ENCODE measurements at places on chromosomes 3 and 15.

DNA sequence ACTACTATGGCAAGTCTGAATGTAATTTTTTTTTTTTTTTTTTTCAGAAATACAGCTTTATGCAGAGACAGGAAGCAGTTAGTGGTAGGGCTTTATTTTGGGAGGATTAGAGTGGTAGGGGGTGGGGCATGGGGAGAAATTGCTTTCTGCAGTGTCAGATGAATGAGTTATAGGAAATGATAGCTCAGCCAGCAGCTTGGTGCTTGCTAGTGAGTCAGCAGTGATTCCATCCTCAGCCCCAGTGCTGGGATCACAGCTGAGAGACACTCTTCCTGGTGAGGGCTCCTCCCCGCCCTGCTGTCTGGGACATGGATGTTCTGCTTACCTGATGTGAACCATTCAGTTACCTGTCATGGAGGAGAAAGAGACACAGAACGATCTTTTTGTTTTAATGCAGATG lies 39.6 kb downstream of the SEMA6D start:
- no peak for DNase-seq

DNA sequence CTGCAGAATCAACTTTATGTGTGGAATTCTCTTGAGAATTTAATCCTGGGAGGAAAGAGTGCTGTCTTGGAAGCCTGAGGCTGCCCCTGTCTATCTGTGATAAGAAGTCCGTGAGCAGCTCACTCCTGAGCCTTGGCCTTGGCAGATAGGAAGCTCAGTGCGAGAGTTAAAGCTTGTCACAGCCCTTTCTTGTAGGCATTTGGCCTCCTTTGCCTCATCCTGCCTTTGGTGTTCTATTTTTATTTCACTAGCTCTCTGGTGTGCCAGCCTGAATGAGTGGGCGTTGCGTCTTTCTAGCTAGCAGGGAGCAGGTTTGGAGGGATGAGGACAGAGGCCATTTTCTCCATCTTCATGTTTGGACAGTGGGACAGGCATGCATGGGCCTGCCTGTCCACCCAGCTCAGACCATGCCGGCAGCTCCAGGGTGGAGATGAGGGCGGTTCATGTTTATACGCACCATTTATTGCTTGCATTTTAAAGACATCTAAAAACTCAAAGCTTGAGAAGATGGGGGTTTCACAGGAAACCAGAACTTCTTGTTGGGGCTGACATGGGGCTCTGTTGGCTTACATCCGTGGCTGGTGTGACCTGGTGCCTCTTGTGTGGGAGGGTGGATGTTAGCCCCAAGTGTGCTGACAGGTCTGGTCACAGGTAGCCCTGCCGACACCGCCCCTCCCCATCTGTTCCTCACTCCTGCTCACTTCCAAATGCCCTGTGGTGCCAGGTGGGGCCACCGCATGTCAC lies 29.8 kb downstream of the IRAK2 start:
- DNase-seq = no peak

- DNase-seq = no peak
Observed at GRCh38 chr3:66444146-66444644, 56.6 kb downstream of the LRIG1 start.

GRCh38 chr15:26615188-26615926 lies 157.5 kb downstream of the GABRB3 start:
- no peak for DNase-seq

- no peak for DNase-seq
Observed at GRCh38 chr3:69342074-69342473, 43.8 kb downstream of the FRMD4B start.

DNA sequence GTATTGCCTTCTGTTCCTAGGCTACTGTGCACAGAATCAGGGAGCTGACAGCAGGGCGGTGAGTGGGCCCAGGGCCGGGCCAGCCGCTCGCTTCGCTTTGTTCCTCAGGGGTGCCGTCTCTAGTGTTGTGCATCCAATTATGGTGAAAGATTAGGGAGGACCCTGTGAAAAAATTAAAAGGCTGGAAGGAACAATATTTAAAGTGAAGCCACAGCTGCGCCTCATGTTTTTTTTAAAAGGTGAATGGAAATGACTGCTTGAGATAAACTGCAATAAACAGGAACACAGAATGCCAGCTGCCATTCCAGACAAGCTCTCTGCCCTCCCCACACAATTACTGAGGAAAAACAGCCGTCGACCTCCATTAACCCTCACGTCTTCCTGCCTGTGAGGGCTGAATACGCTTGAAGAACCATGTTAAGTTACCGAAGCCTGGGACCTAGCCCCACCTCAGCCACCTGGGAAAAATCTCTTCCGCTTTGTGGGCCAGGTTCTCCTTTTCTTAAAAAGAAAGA lies 132.0 kb upstream of the IL12A start:
- no peak for DNase-seq

DNA sequence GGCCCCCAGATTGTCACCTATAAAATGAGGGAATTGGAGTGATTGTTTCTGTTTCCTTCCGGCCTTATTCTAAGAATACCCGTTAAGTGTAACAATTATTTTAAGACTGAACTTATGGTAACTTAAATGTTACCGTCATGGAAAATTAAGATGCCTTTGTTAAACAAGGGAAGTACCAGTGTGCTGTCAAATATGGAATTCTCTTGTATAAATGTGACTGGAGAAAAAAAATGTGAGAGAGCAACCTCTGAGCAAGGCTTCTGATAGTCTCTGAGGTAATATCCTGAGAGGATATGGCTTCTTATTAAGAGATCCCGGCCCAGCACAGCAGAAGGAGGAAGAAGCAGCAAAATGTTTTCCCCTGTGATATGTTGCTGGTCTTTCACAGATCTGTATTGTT lies 480.7 kb upstream of the ADAMTS9 start:
- no peak for DNase-seq

GRCh38 chr3:71468311-71469137 lies 115.0 kb downstream of the FOXP1 start:
- DNase-seq = no peak

DNA sequence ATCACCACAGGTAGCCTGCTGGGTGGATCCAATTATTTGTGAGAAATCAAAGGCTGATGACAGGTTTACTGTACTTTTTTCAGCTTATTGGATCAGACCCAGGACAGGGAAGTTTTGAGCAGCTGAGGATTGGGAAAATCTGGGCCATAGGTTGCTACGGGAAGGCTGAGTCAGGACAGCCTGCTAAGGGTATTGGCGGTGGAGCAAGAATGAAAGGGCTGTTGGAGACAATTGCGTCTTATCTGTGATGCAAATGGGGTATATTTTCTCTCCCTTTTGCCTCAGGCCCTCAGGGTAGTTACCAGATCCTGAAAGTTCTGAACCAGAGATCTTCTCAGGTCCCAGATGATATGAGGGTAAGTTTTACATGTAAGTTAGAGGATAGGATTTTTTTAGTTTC lies 317.7 kb downstream of the EDEM1 start:
- DNase-seq = no peak

GRCh38 chr3:178329936-178330335 lies 206.3 kb upstream of the KCNMB2 start:
- no peak for DNase-seq

DNA sequence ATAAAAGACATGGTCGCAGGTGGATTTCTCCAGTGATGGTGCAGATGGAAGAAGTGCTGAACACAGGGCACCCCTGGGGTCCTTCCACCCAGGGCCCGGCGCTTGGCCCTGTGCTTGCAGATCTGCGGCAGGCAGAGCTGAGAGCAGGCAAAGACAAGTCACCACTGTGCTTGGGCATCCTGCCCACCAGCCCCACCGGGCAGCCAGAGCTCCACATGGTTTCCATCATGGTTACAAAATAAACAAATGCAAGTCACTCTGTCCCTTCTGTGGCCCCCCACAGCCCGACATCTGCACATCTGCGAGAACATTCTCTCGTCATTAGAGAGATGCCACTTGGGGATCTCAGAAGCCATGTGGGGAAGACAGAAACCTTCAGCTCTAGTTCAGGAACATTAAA lies 37.6 kb upstream of the SFMBT1 start:
- no peak for DNase-seq

DNA sequence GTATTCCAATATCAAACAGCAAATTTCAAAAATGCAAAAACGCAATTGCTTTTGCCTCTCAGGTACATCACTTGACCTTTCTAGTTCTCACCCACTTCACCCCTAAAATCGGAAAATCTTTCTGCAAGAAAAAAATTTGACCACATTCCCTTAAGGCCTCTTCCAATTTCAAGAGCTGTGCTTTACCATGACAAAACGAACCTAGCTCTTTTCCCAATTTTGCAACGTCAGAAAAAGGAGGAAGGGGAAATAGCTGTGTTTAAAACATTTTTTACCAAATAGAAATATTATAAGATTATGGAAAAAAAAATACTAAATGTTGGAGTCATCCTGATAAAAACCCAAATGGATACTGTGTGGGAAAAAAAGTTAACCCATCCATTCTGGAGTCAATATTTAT lies 1.1 kb upstream of the NR2C2 start:
- no peak for DNase-seq

DNA sequence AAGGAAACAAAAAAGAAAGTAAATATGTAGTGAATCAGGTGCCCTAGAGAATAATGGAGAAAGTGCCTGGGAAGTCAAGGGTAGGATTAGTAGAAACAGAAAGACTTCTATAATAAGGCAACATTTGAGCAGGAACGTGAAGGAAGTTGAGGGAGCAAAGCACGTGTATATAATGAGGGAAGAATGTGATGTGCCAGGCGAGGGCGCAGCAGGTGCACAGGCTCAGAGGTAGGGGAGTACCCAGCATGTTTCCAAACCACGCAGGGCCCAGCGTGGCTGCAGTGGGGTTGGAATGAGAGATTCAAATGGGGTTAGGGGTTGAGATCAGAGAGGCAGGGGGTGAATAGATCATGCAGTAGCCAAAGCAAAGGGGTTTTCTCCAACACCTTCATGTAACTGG lies 91.9 kb upstream of the VGLL4 start:
- DNase-seq = no peak

GRCh38 chr3:135862361-135862760 lies 103.2 kb upstream of the PPP2R3A start:
- no peak for DNase-seq

- DNase-seq = no peak
Observed at GRCh38 chr15:42367041-42367440, 7.7 kb downstream of the CAPN3 start.

DNA sequence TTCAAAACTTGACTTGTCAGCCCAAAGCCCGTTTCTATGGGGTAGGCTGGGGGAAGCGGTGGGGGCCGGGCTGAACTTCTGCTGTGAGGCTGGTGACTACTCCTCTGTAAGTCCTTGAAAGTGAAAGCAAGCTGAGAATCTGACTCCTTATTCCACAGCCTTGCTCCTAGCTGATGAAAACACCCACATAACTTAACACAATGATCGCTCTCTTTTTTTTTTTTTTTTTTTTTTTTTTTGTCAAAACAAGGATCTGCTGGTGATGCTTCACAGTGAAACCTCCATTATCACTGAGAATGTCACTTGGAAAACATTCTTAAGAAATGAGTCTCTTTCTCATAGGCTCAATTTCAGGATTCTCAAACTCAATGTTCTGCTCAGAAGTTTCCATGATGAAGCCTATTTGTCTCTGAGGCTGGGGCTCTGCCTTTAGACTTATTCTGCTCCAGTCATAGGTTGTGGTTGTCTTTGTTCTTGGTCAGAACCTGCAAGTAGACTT lies 31.4 kb upstream of the TKT start:
- no peak for DNase-seq

GRCh38 chr3:31544634-31545033 lies 11.9 kb downstream of the STT3B start:
- no peak for DNase-seq

DNA sequence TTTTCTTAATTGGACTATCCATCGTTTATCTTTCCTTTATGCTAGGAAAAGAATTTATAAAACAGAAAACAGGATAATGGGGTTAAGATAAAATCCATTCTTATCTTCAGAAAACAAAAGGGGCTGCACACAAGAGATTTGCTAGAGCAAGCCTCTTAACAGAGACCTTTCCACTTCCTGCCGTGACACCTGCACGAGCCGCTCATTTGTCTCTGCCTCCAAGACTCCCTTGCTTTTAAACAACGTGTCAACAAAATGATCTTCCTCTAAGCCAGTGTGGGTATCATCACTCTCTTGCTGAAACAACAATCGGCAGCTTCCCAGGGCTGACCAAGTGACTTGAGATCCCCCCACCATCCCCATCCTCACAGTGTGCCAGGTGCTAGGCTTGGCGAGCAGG lies 33.1 kb downstream of the GABRB3 start:
- DNase-seq = no peak

GRCh38 chr3:196232882-196233251 lies 16.5 kb downstream of the SLC51A start:
- no peak for DNase-seq

DNA sequence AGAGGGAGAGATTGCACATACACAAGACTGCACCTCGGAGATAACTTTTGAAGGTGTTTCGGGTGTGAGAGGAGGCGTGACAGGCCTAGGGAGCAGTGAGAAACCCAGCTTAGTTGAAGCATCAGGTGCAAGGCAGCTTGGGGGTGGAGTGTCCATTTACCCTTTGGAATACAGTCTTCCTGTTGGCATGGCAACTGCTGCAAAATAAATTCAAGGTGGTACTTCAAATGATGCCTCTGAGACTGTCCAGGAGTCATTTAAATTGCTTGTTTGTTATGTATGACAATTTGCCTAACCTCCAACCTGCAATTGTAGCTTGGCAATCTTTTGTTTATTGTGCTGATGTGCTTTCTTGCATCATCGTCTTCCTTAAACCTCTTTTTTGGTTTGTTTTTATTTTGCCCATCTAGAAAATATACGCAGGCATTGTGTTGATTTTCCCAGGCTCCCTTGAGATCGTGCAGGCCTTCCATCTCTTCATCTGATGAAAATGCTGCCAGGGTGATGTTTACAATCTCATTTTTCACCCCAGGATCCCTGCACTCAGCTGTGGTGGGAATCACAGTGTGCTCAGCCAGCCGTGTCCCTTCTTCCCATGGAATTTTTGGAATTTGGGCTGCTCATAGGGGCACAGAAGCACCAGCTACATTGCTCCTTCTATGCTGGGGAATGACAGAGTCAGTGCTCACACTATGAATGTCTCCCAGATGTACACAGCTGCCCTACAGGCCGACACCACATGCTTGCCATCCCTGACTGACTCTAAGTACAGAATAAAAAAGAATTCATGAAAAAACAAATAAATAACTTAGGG lies 583.1 kb upstream of the CFAP20DC start:
- DNase-seq = no peak

GRCh38 chr3:125374501-125374995 lies 577 bp downstream of the ZNF148 start:
- DNase-seq = no peak

DNA sequence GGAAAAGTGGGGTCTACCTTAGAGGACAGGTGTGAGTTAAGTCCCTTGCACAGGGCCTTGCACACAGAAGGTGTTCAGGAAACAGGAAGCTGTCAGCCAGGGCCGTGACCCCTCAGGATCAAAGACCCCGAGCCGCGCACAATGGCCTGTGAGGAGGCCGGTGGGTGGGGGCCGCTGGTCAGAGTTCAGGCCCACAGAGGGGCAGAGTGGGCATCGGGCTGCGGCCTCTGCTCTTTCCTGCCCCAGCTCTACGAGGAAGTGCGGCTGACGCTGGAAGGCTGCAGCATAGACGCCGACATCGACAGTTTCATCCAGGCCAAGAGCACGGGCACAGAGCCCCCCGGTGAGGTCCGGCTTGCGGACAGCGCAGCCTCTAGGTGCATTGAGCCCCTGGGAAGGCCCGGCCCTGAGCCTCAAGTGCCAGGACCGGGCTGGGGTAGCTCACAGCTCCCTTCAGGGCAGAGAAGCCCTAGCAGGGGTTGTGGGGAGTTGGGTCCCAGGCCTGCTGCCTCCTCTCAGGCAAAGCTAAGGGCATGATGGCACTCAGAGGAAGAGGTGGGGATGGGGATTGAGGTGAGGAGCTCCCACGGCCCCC lies 37.2 kb downstream of the PSTPIP1 start:
- no peak for DNase-seq

- no peak for DNase-seq
Observed at GRCh38 chr15:39512643-39513042, 68.2 kb upstream of the THBS1 start.
